ENCODE measurements at places on chromosomes 3 and 15.
A peak's percentile ranks its signal among the peaks of the same experiment; 100 is the strongest.

DNA sequence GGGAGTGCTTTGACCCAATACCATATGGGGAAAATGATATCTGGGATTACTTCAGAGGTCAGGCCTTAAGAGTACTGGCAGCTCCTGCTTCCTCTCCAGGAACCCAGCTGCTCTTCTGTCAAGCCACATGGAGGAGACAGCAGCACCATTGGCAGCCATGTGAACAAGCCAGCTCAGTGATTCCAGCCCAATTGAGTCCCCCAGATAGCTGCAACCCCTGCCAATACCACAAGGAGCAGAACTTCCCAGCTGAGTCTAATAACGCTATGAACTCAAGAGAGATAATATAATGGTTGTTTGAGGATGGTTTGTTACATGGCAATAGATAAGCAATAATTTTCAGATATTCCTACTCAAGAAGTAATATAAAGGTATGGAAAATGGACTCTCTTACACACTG, 126.8 kb upstream of the CPNE4 start:
- no peak for DNase-seq

GRCh38 chr15:28017423-28017924, 81.6 kb downstream of the OCA2 start:
- peak; percentile 82 for DNase-seq

DNA sequence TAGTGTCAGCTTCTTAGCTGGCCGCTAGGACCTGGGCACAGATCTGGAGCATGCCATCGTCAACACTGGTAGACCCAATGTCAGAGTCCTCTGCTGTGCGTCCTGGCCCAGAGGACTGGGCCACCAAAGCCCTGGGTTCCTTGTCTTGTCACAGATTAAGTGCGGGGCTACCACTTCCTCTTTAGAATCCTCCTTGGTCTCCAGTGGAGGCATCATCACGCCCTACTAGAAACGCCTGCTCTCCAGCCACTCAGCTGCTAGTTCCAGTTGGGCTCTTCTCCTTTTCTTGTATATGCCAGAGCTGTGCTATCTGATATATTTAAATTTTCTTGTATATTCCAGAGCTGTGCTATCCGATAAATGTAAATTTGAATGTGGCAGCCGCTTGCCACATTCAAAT, 11.2 kb downstream of the PPCDC start:
- no peak for DNase-seq

DNA sequence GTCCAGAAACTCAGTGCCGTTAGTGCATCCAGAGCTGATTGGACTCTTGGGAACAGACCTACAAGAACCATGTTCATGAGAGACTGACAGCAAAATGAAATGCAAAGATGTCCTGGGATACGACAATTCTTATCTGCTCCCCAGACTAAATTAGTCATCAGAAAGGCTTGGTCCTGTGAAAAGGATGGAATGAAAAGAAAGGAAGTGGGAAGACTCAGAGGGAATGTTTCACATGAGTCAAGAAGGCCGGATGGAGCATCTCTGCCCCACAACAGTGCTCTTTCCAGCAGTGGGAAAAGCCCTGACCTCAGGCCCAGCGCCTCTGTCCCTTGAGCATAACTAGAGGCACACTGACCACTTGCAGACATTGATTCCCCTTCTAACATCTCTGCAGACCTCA, 39.3 kb upstream of the UACA start:
- DNase-seq = no peak

DNA sequence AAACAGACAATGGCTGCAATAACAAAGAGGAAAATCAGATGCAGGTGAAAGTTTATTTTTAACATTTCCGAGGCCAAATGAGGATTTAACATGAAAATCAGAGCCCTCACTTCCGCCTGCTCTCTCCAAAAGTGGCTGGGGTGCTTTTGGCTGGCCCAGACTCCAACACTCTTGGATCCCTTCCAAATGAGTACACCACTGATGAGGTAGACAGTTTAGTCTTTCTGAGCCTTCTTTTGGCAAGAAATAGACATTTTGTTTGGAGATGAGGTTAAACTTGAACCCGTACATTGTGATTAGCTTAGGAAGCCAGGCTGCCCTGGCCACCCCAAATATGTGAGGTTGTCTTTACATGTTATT, 51.0 kb upstream of the TRA2B start:
- DNase-seq = no peak

DNA sequence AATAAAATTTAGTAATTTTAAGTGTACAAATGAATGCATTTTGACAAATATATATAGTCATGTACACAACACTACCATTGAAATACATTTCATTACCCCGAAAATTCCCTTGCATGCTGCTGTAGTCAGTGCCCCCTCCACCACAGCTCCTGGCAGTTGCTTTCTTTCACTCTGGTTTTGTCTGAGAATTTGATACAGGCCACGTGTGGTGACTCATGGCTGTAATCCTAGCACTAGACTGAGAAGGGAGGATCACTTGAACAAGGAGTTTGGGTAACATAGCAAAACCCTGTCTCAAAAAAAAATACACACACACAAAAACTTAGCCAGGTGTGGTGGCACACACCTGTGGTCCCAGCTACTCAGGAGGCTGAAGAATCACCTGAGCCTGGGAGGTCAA, 65.4 kb downstream of the TFRC start:
- no peak for DNase-seq

DNA sequence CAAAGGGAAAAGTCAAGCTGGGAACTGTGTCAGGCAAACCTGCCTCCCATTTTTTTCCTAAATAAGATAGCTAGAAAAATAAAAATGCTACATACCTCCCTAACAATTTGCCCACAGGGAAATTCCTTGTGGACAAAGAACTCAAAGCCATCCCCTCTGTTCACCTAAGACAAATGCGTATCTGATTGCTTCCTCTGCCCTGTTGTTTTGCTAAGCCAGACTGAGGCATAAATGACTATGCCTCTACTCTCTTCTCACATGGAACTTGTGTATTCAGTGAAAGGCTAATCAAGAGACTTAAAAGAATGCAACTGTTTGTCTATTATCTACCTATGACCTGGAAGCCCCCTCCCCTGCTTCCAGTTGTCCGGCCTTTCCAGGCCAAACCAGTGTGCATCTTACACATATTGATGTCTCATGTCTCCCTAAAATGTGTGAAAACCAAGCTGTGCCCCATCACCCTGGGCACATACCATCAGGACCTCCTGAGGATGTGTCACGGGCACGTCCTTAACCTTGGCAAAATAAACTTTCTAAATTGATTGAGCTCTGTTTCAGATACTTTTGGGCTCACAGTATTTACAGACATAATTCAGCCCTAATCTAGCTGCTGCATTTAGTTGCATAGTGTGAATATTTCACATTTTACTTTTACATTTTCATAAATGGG, 15.8 kb downstream of the CHD2 start:
- DNase-seq = no peak

DNA sequence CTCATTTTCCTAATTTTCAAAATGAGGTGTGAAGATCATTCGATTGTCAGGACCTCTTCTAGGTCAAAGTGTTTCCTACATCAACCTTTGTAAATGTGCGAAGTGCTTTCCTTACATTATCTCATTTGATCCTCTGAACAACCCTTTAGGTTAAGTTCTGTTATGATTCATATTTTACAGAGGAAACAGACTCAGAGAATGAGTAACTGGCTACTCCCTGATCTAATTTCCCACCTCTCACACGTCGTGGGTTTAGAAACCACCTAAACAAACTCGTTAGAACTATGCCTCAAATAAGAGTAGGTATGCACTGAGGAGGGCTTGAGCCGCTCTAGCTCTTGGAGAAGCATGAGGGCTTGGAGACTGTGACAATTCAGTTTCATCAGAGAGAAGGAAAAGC, 148.6 kb downstream of the CD47 start:
- DNase-seq = no peak

- no peak for DNase-seq
These were observed 228.8 kb upstream of the P2RY1 start for GRCh38 chr3:152606146-152606545.

GRCh38 chr15:47963265-47963664, 157.5 kb upstream of the SLC24A5 start:
- no peak for DNase-seq

- DNase-seq = no peak
These were observed 2.9 kb downstream of the FBXL22 start for GRCh38 chr15:63600001-63600615.

DNA sequence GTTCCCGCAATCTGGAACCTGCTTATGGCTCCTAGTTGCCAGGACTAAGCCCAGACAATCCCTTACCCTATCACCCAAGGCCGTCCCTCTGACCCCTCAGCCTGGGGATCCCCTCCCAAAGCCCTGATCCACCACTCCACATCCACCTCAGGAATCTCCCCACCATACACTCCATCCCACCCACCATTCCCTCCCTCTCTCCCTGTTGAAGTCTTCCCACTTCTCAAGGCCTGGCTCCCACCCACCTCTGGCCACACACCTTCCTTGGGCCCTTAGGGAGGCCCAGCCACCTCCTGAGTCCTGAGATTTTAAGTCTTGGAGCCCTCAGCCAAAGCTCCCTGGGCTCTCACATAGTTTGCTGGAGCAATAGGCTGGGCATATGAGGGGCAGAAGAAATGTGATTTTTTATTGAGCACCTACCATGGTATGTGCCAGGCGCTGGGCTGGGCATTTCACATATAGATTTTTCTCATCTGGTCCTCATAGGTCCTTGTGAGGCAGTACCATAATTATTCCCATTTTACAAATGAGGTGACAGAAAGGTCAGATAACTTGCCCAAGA, 48.1 kb downstream of the HCN4 start:
- DNase-seq = no peak

DNA sequence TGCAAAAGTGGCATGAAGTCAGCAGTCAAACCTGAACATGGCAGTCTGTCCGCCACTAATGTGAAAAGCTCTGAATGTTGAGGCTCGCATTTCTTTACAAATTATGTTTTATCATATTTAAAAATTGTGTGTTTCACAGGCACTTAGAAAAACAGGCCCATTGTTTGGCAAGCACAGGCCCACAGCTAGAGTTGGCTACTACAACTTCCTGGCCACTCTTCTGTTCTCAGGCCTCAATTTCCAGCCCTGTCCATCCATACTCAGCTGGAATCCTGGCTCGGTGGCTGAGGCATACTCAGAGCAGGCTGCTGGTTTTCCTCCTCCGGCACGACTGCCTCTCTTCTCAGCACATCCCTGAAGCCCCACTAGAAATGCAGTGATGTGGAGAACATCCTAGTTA, 44.3 kb downstream of the C2CD4B start:
- DNase-seq = no peak

DNA sequence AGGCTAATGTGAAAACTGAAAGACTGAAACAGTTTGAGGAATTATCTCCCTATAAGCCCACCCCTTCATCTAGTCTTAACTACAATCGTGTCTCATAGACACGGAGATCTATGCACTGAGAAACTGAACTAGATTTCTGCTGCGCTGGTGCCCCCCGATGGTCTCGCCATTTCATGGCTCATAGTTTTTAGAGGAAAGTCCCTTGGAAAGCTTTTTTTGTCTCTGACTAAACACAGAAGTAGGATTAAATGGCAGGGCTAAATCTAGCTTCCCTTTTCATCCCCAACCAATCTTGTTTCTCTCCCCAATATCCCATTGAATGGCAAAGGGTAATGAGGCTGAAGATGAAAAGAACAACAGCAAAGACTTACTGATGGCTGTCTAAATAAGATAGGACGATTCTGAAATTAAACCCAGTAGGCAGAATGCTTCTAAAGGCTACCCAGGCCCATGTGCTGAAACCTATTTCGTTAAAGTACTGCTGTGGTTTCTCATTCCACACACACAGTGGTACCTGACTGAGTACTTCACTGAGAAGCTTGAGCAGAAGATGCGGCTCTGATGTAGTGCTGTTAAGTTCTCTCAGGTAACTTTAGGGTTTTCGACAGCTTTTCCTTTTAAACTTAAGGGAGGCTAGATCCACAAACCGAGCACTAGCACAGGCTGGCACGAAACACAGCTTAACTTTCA, 142.7 kb downstream of the GADL1 start:
- DNase-seq = no peak

DNA sequence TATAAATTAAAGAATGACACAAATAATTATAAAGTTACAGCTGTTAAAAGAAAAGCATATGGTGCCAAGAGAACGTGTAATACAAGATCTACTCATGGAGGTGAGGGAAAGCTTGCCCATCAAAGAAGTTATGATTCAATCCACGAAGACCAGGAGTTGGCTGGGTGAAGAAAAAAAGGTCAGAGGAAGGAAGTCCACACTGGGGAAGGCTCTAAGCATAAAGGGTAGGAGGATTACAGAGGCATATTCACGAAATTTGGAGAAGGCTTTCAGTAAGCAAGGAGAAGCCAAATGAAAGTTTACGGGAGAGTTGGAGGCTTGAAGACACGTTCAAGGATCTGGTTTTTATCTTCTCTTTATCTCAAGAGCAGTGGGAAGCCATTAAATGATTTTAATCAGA, 1.8 kb upstream of the TGFBR2 start:
- DNase-seq = no peak

DNA sequence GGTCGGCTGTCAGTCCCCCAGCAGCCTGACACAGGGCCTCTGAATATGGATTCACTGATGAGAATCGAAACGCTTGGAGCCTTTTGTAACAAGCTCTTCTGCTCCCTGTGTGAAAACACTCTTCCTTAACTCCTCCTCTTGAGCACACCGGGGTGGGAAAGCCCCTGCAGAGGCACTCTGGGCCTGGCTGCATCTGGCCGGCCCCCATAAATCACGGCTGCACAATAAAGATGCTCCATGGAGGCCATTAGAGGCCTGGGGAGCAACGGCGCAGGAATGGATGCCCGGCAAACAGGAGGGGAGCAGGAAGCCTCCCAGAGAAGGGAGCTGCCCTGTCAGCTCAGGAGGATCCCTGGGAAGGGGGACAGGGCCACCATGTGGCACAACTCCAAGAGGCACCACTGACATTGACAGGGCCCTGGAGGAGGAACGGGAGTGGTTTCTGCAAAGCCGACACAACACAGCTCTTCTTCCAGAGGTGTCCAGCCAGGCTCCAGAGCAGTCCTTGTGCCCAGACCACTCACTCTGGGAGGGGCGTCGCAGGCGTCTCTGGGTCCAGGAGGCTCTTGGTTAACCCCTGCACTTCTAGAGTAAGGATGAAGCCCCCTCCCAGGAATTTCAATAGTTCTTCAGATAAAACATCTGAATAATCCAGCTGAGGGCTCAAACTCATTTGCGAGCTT, 509.3 kb upstream of the PPP2R3A start:
- DNase-seq = no peak

DNA sequence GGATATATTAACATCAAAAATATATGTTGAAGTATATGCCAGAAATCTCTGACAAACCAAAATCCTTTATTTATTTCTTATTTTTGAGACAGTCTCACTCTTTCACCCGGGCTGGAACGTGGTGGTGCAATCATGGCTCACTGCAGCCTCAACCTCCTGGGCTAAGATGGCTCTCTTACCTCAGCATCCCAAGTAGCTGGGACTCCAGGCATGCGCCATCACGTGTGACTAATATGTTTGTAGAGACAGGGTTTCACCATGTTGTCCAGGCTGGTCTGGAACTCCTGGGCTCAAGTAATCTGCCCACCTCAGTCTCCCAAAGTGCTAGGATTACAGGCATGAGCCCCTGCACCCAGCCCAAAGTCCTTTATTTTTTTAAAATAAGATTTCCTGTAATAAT, 11.9 kb downstream of the FAIM start:
- no peak for DNase-seq

GRCh38 chr15:85743392-85744055, 51.2 kb downstream of the KLHL25 start:
- peak; percentile 29 for DNase-seq

GRCh38 chr15:43775411-43775965, 1.3 kb downstream of the ELL3 start:
- peak; percentile 78 for DNase-seq

GRCh38 chr3:99505646-99506269, 132.6 kb upstream of the COL8A1 start:
- no peak for DNase-seq

Data from left lobe of liver (tissue), 2 donors.